Activated naive CD4-positive, alpha-beta T cell treated with anti-CD3 and anti-CD28 coated beads, Interleukin-2, amount 50 U/mL, for 16 hours (primary cell): ENCODE measurements at places on chromosomes 1 and 21.

- no peak for DNase-seq
These were observed 9.9 kb downstream of the GPR3 start for GRCh38 chr1:27402349-27402754.

DNA sequence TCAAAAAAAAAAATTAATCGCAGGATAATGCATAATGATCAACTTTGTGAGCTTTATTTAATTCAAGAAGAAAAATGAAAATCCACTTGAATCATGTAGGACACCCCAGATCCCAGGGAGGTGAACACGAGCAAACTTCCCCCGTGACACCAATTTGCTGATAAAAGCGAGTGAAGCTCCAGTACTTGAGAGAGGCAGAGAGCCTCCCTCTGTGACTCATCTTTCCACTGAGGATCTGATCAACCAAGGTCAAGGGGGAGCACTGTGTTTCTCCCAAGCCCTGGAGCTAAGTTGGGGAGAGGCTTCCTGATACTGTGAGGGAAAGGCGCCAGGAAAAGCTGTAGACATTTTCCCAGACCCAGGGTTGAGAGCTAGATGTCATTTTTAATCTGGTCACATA lies 160.9 kb downstream of the SLC44A5 start:
- DNase-seq = no peak

GRCh38 chr1:102365071-102365470 lies 368.3 kb upstream of the OLFM3 start:
- DNase-seq = no peak

DNA sequence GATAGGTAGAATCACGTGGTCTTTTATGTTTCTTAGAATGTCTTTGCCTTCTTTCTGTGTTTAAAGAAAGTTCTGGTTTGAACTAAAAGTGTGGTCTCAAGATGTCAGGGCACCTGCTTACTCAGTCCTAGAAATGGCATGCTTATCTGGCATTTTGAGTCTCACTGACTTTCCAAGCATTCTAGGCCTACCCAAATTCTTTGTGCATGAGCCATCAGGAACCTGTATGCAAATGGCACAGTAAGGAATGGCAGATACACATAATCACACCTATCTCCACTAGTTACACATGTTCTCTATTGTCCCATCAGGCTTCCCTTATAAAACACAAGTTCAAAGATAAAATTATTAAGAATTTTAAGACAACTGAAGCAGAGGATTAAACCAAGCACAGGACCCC lies 29.5 kb upstream of the CLCA4 start:
- no peak for DNase-seq

DNA sequence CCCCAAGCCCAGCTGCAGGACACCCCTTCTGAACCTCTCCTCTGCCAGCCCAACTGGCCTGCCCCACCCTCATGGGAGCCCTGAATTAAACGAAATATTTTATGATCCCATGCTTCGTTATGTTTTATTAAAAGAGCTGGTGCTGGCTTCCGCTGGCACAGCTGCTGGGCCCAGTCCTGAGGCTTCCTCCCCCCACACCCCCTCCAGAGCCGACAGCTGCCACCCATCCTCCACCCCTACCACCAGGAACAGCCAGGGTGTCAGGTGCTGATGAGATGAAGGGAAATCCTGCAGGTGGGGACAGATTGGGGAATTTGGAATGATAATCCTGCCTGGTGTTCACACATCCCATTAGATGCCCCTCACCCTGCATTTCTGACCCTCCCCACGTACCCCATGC lies 19.0 kb downstream of the IGSF21 start:
- no peak for DNase-seq

DNA sequence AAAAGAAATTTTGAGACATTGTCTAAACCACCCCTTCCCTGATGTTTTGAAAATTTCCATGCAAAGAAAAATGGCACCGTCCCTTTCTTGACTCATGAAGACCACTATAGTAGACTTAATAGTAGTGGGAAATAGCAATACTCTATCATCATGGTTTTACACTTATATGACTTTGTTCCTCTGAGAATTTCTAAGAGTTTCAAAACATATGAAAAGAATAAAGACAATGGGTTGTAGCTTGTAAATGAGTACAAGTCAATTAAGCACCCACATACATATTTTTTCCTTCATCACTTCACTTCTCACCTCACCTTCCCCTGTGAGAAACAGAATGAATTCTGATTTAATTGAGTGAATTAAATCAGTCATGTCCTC lies 151.7 kb downstream of the LYPLAL1 start:
- no peak for DNase-seq

DNA sequence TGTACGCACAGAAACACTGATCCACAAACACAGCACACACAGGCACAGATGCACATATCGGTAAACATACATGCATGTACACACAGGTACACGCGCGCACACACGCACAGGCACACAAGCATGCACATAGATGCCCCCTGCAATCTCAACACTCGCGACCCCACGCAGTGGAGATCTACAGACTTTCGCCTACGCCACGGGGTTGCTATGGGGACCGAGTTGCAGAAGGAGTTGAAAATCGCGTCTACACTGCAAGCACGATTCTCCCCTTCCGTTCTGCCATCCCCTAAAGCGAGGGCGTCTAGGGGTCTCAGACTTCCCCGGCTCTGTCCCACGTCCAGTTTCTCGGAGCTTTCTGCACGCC lies 826 bp downstream of the TRIM17 start:
- peak; percentile 31 for DNase-seq

- no peak for DNase-seq
These were observed 19.4 kb upstream of the ZNF281 start for GRCh38 chr1:200429221-200429751.

- DNase-seq = no peak
These were observed 29.4 kb downstream of the SPATA17 start for GRCh38 chr1:217660353-217661062.

DNA sequence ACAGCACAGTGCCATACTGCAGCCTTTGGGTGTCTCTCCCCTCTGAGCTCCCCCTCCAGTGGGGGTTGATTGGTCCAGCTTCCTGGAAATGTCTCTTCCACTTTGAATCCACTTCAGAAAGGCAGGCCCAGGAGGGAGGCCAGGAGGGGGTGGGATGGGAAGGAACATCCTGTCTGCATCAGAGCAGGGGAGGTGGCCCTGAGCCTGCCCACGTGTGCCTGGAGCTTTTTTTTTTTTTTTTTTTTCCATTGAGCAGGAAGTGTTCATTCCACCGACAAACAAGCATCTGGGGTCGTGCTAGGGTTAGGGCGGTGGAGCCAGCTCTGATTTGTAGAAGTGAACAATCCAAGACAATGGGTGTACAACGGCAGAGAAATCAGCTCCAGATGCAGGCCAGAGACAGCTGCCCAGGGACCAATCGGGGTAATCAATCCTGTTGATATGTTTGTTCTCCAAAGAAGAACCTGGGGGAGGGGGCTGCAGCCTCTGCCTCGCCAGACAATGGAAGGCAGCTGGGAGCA lies 93.3 kb downstream of the SSBP3 start:
- no peak for DNase-seq

DNA sequence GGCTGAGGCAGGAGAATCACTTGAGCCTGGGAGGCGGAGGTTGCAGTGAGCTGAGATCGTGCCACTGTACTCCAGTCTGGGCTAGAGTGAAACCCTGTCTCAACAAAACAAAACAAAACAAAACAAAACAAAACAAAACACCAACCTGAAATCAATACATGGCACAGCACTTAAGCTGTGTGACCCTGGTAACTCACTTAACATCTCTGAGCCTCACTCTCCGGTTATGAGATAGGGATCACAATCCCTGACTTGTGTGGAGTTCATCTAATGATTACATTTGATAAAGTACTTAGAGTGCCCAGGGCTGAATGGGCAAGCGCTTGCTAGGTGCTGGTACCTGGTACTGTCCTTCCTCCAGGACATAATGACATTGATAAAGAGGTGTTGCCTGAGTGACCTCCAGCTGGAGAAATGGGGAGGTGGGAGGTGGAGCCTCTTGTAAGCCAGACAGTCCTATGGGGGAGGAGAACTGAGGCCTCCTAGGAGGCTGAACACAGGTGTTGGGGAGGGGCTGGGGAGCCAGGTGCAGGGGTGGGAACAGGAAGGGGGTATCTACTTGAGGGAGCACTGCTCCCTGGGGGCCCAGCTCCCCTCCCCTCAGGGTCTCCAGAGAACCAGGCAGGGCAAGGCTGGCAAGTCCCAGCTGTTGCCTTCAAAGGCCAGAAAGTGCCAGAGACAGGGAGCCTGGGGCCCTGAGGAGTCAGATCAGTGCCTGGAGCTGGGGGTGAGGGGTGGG lies 17.9 kb downstream of the FOXO6 start:
- no peak for DNase-seq
